ENCODE measurements at places on chromosomes 2 and 18.

DNA sequence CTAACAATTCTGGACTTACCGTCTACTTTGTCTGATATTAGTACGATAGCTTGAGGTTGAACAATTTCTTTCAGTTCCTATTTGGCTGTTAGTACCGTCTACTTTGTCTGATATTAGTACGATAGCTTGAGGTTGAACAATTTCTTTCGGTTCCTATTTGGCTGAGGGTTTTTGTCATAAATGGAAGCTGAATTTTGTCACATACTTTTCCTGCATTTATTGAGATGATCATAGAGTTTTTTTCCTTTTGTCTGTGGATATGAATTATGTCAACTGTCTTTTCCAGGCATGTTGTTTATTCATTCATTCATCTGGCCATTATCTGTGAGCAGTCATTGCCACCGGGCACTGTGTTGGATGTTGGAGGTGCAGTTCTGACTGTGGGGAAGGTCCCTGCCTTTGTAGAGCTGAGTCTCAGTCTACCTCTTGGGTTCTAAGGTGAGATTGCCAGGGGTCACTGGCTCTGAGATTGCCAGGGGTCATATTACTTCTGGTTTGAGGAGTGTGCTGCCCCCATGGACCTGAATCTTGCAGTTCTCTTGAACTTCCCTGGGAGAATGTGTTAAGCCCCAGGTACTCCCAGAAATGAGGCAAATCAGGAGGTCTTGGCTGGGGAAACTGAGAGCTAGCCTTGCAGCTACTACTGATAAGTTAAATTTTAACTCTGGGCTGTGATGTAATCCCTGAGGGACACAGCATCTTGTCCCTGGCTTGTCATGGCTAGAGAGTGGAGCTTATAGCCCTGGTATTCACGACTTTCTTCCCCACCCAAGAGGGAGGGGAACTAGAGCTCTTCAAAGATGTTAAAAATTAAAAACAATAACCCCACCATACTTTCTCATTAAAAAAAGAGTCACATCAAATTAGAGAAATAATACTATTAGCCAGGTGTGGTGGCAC, 89.1 kb upstream of the MBOAT2 start:
- no peak for DNase-seq

DNA sequence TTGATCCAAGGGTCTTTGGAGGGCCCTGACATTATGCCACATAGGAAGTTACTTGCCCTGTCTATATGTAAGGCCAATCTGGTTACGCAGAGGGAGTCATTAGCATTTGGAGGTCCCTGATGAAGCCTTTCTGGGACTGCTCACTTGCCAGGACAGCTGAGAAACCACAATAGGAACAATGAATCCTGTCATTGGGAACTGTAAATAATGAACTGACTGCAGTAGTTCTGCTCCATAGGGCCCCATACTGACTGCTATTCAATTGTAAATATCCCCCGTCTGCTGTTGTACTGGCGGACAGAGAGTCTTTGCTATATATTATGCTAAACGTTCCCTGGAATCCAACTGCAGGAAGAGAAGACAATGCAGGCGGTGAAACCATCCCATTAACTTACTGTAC, 149.4 kb upstream of the DCC start:
- DNase-seq: no peak

DNA sequence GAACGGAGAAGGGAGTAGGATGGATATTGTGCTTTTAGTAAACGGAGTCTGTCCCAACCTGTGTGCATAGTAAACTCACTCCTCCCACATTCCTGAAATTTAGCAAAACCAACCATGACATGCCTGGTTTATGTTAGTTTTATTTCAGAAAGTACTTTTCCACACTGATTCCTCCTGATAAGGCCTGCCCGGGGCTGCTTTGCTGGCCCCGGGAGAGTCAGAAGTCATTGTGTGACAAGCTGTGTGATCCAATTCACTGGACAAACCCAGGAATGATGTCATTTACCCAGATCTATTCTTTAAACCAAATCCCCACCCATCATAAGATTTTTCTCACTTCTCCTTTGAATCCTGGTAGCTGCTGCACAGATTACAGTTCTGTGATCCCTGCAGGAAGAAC, 109.0 kb downstream of the SETBP1 start:
- no peak for DNase-seq

DNA sequence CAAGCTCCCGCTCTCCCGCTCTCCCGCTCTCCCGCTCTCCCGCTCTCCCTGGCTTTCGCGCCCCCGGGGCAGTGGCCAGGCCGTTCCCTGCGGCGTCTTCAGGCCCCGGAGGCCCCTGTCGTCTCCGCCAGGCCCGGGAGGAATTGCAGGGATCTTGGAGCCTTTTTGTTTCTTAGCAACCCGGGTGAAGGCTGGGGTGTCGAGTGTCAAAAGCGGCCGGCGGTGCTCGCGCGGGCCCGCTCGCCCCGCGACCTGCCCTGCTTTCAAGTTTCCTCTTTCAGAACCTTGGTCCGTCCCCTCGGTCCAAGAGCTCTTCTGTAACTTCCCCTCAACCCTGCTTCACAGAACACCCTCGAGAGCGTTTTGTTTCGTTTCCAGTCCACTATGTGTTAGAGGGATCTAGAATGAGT, 1.4 kb downstream of the RNF138 start:
- DNase-seq: peak; percentile 46

DNA sequence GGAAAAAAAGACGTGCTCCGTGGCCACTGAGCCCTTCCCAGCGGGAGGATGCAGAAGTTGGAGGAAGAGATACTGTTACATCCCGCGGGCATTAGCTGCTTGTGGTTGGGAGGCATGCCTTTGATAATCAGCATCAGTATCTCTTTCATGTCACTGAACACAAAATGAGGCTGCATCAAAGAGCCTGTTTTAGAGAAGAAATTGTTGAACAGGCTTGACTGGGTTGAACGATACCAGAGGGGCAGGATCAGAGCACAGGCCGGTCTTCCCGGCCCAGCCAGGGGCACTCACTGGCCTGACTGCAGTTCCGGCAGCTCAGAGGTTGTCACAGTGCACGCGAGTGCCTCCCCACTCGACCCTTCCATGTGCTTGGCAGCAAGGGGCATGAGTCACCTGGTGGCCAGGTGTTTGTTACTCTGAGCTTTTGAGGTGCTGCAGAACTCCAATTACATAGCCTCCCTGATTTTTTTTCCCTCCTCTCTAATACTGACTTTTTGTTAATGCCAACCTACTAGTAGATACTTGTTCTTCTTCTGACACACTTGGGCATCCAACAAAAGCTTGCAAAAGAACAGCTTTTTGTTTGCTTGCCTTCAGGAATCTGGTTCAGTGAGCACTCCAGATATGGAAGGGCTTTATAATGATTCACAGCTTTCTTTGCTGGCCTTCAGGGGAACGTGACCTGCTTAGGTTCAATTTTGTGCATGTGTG, 121.6 kb downstream of the VAPA start:
- DNase-seq: peak; percentile 64

DNA sequence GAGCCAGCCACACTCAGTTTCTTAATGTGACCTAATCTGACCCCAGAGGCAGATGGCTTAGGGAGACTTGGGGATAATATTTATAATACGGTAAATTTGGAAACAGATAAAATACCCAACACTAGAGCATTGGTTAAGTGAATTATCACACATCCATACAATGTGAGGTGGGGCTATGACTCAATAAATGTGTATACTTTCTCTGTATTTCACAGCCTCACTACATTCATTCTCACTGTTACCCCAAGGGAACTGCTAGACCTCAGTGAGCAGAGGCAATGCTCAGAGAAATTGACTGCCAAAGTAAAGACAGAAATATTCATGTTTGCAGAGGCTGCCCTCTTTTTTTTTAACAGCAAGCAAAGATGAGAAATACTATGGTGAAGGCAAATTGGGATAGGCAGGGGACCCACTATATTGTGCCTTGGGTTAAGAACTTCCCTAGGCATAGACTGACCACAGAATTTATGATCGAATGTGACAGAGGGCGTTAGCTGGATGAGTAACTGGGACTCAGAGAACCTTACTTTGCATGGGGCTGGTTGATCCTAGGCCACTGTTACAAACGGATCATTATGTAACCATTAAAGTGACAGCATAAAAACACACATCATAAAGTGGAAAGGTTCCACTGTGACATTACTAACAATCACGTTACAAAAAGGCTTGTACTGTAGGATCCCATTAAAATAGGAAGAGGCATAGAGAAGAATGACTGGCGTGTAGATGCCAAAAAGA, 246.0 kb upstream of the LYPD1 start:
- DNase-seq: no peak

DNA sequence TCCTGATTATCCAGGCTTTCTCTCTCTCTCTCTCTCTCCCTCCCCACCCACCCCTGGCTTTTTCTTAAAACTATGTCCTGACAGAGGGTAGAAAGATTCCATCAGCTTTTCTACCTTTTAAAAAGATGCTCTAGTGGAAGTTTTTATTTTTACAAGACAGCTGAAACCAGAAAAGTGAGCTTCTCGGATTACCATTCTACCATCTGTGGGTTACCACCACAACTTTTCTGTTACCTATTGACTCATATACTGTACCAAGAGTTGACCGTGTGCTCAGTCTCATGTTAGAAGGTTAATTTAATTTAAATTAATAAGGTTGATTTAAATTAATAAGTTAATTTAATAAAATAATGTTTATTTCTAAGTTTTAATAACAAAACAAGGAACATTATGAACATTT, 137.6 kb downstream of the UPP2 start:
- DNase-seq: no peak

- no peak for DNase-seq
Measured at GRCh38 chr2:216736326-216736725, 41.0 kb upstream of the IGFBP5 start.

GRCh38 chr2:65172994-65173790, 43.3 kb upstream of the RAB1A start:
- DNase-seq: no peak
